ENCODE measurements at places on chromosomes 4 and X.

DNA sequence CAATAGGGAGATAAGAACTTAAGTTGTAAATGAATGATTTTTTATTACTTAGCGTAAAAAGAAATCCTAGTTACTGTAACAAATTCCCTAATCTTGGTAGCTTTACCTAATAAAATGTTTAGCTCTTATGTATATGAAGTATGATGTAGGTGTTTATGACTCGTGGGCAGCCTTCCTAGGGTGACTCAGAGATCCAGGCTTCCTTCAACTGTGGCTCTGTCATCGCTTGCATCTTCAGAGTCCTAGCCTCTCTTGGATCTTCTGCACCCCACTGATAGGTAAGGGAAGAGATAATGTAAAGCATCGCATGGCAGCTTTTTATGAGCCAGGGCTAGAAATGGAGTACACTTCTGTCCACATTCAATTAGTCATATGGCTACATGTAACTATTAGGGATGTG, 165.6 kb upstream of the GLRA2 start:
- H3K4me1 ChIP-seq = no peaks in the 10 kb centered on the region
- no peak for ATAC-seq
- no peaks in the 10 kb centered on the region for H3K36me3 ChIP-seq
- H3K27ac ChIP-seq = no peak overlapping the region

DNA sequence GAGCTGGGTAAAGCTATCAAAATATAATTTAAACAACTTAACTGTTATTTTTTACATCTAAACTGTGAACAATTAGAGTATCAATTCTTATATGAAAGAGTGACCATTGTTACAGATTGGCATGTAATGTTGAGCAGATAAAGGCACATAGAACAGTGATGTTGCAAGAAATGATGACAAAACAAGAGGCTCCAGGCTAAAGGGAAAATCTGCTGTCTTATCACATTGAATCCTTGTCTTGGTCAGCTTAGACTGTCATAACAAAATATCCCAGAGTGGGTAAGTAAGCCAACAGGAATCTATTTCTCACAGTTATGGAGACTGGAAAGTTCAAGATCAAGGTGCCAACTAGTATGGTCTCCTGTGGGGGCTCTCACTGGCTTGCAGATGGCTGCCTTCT, 154.1 kb upstream of the PPP3CA start:
- no peak overlapping the region for H3K27ac ChIP-seq
- ATAC-seq = no peak
- no peak overlapping the region for H3K4me3 ChIP-seq
- H3K4me1 ChIP-seq = no peaks in the 10 kb centered on the region
- no peaks in the 10 kb centered on the region for H3K27me3 ChIP-seq

DNA sequence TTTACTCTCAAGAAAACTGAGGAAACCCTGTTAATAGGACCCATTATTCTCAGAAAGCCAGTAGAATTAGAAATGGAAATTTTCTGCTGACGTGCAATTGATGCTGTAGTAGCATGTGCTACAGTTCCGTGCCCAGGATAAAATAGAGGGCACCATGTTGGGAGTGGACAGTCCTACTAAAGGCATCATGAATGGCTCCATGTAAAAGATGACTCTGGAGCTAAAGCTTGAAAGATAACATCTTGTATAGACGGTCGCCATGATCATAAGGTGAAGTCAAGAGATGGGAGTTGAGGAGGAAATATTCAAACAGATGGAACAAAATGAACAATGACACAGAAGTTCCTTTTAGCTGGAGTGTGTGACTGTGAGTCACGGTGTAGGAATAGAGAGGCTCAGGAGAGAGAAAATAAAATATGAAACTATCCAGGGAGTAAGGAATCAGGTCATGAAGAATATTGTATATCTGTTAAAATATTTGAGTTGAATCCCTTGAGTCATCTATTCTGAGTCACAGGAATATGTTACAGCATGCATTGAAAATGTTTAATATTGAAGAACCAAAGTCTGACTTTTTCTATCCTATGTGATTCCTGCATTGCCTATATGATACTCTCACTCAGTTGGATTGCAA, 31.8 kb downstream of the ANXA10 start:
- H3K4me3 ChIP-seq = no peak overlapping the region
- no peak for ATAC-seq
- H3K27me3 ChIP-seq = no peaks in the 10 kb centered on the region
- H3K4me1 ChIP-seq = no peaks in the 10 kb centered on the region
- no peak overlapping the region for H3K27ac ChIP-seq

- H3K4me3 ChIP-seq = no peak overlapping the region
- peaks cover 38% of the 10 kb centered on the region for H3K4me1 ChIP-seq
- ATAC-seq = peak; percentile 69
- H3K27me3 ChIP-seq = no peaks in the 10 kb centered on the region
- H3K27ac ChIP-seq = no peak overlapping the region
Measured at GRCh38 chrX:14670819-14671218, 141.5 kb downstream of the GLRA2 start.

- no peak overlapping the region for H3K4me3 ChIP-seq
- no peaks in the 10 kb centered on the region for H3K36me3 ChIP-seq
- H3K27me3 ChIP-seq = peaks cover 10% of the 10 kb centered on the region
Measured at GRCh38 chr4:155674669-155675071, 8.0 kb downstream of the GUCY1A1 start.

DNA sequence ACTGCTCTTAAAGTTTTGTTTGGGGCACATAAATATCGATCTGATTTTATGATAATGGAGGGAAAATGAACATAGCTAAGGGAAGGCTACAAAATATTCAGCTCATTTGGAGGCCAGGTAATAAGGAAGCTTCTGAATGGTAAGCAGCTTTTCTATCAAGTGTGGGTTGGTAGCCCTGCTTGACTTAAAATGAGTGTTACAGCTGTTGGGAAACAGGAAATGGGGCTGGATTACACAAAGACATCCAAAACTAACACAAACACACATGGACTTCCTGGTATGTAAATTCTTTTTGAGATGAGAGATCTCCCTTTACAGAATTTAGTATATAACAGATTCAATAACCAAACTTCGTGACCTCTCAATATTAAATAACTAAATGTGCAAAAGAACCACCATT, 58.0 kb downstream of the FGF16 start:
- H3K4me3 ChIP-seq = no peak overlapping the region
- peaks cover 4% of the 10 kb centered on the region for H3K36me3 ChIP-seq
- H3K27ac ChIP-seq = no peak overlapping the region
- no peaks in the 10 kb centered on the region for H3K27me3 ChIP-seq
- no peak for ATAC-seq

- H3K27ac ChIP-seq = no peak overlapping the region
- no peak overlapping the region for H3K4me3 ChIP-seq
- no peak for ATAC-seq
- H3K36me3 ChIP-seq = no peaks in the 10 kb centered on the region
- H3K27me3 ChIP-seq = no peaks in the 10 kb centered on the region
- no peaks in the 10 kb centered on the region for H3K4me1 ChIP-seq
Measured at GRCh38 chrX:123083924-123084323, 100.2 kb upstream of the GRIA3 start.

- ATAC-seq = no peak
- H3K27me3 ChIP-seq = no peaks in the 10 kb centered on the region
- H3K36me3 ChIP-seq = no peaks in the 10 kb centered on the region
Measured at GRCh38 chr4:187064033-187064432, 340.4 kb upstream of the FAT1 start.

- ATAC-seq = no peak
- no peaks in the 10 kb centered on the region for H3K36me3 ChIP-seq
- no peak overlapping the region for H3K27ac ChIP-seq
- no peak overlapping the region for H3K4me3 ChIP-seq
Measured at GRCh38 chr4:75371915-75372314, 142.3 kb downstream of the RCHY1 start.

- H3K27me3 ChIP-seq = no peaks in the 10 kb centered on the region
- ATAC-seq = no peak
- H3K36me3 ChIP-seq = peaks cover 40% of the 10 kb centered on the region
- no peaks in the 10 kb centered on the region for H3K4me1 ChIP-seq
Measured at GRCh38 chr4:112418092-112418491, 97.9 kb downstream of the NEUROG2 start.

- H3K36me3 ChIP-seq = no peaks in the 10 kb centered on the region
- no peak overlapping the region for H3K27ac ChIP-seq
- H3K4me3 ChIP-seq = no peak overlapping the region
- H3K27me3 ChIP-seq = peaks cover 4% of the 10 kb centered on the region
- peaks cover 35% of the 10 kb centered on the region for H3K4me1 ChIP-seq
Measured at GRCh38 chr4:143382596-143382995, 45.9 kb downstream of the GAB1 start.

DNA sequence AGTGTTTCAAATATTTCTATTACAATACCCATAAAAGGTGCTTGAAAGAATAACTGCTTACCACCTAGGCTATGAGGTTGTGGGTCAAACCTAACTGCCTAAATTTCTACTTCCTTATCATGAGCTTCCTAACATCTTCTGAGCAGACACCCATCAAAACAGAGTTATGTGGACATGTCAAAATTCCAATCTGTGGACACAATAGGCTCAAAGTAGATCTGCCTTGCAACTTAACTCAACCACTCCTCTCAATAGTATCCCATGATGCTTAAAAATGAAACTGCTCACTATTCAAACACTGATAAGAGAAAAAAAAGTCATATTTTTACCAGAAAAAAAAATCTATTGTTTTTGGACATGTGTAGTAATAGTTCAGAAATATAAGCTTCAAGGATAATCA, 462.7 kb downstream of the INPP4B start:
- no peak for ATAC-seq
- no peak overlapping the region for H3K27ac ChIP-seq
- H3K4me3 ChIP-seq = no peak overlapping the region
- H3K36me3 ChIP-seq = no peaks in the 10 kb centered on the region

DNA sequence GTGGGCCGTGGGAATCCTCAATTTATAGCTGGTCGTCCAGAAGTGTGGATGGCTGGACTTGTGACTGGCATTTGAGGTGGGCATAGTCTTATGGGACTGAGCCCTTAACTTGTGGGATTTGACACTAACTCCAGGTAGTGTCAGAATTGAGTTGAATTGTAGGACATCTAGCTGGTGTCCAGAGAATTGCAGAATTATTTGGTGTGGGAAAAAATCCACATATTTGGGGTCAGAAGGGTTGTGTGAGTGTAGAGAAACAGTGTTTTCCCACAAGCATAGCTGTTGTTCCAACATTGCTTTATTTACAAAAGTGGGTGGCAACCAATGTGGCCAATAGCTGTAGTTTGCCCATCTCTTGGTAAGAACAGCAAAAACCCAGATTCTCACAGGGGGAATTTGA, 91.3 kb downstream of the MOSPD2 start:
- no peak for ATAC-seq
- no peaks in the 10 kb centered on the region for H3K27me3 ChIP-seq
- no peak overlapping the region for H3K27ac ChIP-seq
- H3K4me1 ChIP-seq = no peaks in the 10 kb centered on the region
- H3K36me3 ChIP-seq = no peaks in the 10 kb centered on the region
- no peak overlapping the region for H3K4me3 ChIP-seq

GRCh38 chr4:45554423-45554822, 569.4 kb downstream of the GABRG1 start:
- no peaks in the 10 kb centered on the region for H3K27me3 ChIP-seq
- no peak overlapping the region for H3K27ac ChIP-seq
- no peak overlapping the region for H3K4me3 ChIP-seq
- no peak for ATAC-seq
- no peaks in the 10 kb centered on the region for H3K4me1 ChIP-seq

DNA sequence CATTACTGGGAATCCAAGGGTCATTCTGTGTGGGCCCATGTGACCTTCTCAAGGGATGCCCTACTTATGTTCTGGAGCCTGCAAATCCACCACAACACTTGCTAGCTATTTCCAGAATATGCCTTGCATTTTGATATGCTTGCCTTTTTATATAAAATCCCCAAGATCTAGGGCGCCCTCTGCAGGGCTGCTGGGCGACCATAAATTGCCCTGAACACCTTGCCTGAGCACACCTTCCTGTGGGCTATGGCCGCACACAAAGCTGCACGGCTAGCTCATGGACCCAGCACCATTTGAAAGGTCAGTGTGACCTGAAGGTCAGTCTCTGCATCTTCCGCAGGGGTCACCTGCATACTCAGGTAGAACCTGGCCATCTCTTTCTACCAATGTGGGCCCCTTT, 311.7 kb downstream of the NLGN4X start:
- no peak overlapping the region for H3K27ac ChIP-seq
- no peaks in the 10 kb centered on the region for H3K27me3 ChIP-seq
- no peaks in the 10 kb centered on the region for H3K4me1 ChIP-seq
- H3K36me3 ChIP-seq = no peaks in the 10 kb centered on the region

DNA sequence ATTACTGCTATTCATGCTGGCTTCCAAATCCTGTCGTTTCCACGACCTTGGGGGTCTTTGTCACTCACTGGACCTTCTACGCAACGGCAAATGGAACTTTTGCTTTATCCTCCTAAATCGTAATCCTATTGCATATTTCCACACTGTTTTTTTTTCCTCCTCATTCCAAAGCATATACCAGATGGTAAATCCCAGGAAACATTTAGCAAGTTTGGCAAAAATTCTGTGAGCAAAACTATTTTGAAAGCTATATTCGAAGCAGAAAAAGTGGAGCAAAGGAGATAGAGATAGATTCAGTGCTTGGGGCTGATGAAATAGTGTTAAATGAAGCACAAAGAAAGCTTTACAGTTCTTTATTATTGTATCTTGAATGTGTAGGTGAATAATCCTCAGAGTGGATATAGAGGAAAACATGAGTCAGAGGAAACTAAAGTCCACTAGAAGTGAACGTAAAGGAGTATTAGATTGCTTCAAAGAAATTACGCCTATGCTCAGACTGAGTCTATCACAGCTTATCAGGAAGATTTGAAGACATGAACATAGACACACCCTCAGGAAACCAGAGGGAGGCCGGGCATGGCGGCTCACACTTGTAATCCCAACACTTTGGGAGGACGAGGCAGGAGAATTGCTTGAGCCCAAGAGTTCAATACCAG, 50.2 kb upstream of the FAM9A start:
- no peaks in the 10 kb centered on the region for H3K4me1 ChIP-seq
- H3K27ac ChIP-seq = no peak overlapping the region
- no peaks in the 10 kb centered on the region for H3K36me3 ChIP-seq
- H3K4me3 ChIP-seq = no peak overlapping the region
- ATAC-seq = no peak
- H3K27me3 ChIP-seq = no peaks in the 10 kb centered on the region

- H3K27me3 ChIP-seq = no peaks in the 10 kb centered on the region
- H3K4me1 ChIP-seq = no peaks in the 10 kb centered on the region
- H3K36me3 ChIP-seq = no peaks in the 10 kb centered on the region
Measured at GRCh38 chr4:43132010-43132582, 239.6 kb downstream of the GRXCR1 start.

DNA sequence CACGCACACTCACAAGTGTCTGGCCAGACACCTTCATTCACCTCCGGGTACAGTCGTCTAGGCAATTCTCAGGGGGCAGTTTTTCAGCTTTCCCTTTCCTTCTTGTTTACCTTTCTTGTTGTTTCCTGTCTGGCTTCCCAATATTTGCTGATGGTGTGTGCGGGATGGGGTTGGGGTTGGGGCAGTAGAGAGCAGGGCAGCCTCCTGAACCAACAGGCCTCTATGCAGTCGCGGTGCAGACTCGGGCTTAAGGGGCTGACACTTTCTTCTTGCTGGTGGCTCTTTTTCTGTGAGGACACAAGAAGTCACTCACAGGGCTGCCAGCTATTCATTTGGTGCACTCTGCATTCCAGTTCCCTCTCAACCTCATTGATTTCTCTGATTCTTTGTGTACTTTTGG, 56.4 kb downstream of the NBDY start:
- H3K27me3 ChIP-seq = no peaks in the 10 kb centered on the region
- H3K36me3 ChIP-seq = peaks cover 29% of the 10 kb centered on the region
- H3K27ac ChIP-seq = no peak overlapping the region
- H3K4me3 ChIP-seq = no peak overlapping the region
- H3K4me1 ChIP-seq = peaks cover 39% of the 10 kb centered on the region
- ATAC-seq = no peak

- H3K27me3 ChIP-seq = peaks cover 13% of the 10 kb centered on the region
- H3K4me3 ChIP-seq = no peak overlapping the region
Measured at GRCh38 chr4:93841803-93842345, 13.3 kb downstream of the ATOH1 start.

GRCh38 chrX:103428525-103428924, 52.2 kb downstream of the BEX3 start:
- no peak for ATAC-seq
- H3K4me3 ChIP-seq = no peak overlapping the region
- H3K4me1 ChIP-seq = no peaks in the 10 kb centered on the region
- no peaks in the 10 kb centered on the region for H3K27me3 ChIP-seq
- no peak overlapping the region for H3K27ac ChIP-seq
